Breast epithelium (tissue), 4 donors: ENCODE measurements at places on chromosomes 3 and 15.
A peak's percentile ranks its signal among the peaks of the same experiment; 100 is the strongest.

DNA sequence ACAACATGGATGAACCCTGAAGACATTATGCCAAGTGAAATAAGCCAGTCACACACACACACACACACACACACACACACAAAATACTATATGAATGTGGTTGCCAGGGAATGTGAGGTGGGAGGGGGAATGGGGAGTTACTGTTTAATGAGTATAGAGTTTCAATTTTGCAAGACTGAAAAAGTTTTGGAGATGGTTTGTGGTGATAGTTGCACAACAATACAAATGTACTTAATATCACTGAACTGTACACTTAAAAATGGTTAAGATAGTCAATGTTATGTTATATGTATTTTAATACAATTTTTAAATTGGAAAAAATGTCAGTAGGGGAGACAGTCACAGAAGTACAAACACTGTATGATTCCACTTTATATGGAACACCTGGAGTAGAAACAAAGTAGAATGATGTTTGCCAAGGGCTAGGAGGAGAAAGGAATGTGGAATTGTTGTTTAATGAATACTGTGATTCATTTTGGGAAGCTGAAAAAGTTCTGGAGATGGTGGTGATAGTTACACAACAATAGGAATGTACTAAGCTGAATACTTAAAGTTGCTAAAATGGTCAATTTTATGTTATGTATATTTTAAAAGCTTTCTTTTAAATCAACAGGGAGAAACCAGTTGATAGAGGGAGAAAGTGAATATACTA is 76.6 kb downstream of the RPL39L start:
- peak; percentile 46 for DNase-seq

GRCh38 chr3:66483006-66483405 is 17.8 kb downstream of the LRIG1 start:
- no peak for DNase-seq

DNA sequence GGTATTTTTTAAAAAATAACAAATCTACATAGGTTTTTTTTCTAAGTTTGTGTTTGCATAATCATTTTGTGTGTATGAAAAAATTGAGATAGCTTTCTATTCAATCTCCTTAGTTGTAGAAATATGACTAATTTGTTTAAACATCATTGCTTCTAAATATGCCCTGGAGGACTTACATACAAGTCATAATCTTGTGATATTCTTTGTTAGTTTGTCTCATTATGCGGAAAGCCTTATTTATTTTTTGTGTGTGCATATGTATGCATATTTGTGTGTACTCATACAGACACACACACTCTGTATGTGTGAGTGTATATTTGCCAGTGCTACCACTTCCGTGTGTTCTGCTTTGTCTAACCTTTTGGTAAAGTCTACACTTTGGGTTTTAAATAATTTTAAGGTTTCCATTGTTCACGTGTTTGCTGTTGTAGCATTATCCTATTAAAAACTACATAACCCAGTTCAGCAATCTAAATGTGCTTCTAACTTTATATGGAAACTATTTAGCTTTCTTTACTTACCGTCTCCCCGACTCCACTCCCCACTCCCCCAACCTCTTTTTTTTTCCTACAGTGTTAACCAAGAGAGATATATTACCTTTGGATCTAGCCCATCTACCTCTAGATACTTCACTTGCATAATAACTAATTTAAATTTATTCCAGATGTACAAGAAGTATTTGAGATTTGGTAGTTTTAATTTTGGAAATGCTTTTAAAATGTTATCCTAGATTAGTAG is 111.7 kb downstream of the FNDC3B start:
- no peak for DNase-seq

GRCh38 chr15:25504307-25504706 is 65.5 kb upstream of the UBE3A start:
- no peak for DNase-seq

GRCh38 chr3:188361888-188362287 is 207.9 kb downstream of the LPP start:
- DNase-seq, result no peak

- no peak for DNase-seq
These were observed 28.1 kb downstream of the CPNE4 start for GRCh38 chr3:132006605-132007204.

- DNase-seq, result no peak
These were observed 788.5 kb downstream of the MCTP2 start for GRCh38 chr15:95019907-95020306.

GRCh38 chr3:18250991-18251390 is 174.1 kb downstream of the SATB1 start:
- DNase-seq, result no peak

GRCh38 chr3:169965562-169966427 is 812 bp upstream of the SEC62 start:
- DNase-seq, result no peak

- peak; percentile 38 for DNase-seq
These were observed 110.8 kb upstream of the IGF1R start for GRCh38 chr15:98537516-98538060.

DNA sequence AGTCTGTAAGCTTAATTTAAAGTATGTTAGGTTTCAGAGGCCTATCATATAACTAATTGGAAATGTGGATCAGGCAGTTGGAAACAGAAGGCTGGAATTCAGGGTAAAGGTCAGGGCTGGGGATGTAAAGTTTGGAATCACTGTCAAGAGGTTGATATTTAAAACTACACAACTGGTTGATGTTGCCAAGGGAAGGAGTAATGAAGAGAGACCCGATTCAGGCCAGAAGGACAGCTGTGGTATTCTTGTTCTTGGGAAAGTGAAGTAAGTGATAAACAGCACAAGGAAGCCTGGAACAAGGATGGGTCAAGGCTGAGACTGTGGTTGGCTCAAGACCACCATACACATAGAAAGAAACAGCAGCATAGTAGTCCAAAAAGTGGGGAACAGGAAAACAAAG is 654.2 kb downstream of the NTRK3 start:
- DNase-seq, result no peak

GRCh38 chr3:171260899-171261298 is 199.3 kb downstream of the TNIK start:
- no peak for DNase-seq

DNA sequence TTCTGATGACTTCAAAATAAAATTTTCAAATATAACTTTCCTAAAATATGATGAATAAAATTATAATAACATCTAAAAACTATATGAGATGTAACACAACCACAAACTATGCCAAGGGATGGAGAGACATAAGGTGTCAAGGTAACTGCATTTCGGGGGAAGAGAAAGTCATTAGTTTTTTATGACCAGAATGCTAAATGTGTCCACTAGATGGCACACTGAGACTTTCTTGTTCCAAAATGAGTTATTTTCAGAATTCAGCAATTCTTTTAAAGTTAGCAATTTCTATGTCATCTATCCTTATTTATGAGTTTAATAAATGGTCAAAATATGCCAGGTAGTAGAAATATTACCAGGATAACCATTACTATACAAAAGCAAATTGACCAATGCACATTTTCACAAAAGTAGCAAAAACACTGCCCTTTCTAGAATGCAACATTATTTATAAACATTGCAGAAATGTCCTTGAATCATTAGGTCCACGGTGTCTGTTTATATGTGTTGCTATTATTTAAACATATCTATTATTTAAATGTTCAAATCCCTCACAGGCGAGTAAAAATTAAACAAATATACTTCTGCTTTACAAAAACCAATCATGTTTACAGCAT is 374.2 kb downstream of the PLCL2 start:
- no peak for DNase-seq

- no peak for DNase-seq
These were observed 22.2 kb downstream of the TARS3 start for GRCh38 chr15:101702077-101702476.

DNA sequence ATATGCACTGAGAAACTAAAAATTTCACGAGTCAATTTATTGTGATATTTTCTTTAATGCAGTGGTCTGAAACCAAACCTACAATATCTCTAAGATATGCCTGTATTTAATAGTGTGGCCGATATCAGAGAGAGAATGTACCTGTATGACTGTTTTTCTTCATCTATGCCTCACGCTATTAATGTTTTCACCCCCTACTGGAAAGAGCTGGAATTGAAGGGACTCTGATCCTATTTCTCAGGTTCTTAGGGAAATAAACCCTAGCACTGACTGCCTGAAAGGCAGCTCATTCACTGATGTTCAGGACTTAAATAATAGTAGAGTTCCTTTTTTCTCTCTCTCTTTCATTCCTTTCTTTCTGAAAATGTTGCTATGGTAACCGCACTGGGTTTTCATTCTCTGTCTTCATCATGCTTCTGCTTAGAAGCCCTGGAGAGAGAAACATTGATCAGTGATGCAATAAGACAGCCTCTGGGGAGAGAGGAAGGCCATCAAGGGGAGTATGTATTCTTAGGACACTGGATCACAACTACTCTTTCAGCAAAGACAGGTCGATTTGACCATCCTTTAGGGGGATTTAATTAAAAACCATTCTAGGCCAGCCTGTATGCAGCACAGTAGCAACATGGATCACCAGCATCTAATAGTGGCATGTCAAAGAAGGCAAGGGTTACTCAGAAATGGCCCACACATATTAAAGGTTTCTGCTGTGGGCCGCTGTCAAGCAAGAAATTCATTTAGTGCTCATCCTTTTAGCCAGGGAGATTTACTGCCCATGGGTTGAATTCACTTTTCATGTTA is 1135.7 kb downstream of the IGSF11 start:
- no peak for DNase-seq

GRCh38 chr3:156126467-156126866 is 6.1 kb downstream of the KCNAB1 start:
- DNase-seq, result no peak

DNA sequence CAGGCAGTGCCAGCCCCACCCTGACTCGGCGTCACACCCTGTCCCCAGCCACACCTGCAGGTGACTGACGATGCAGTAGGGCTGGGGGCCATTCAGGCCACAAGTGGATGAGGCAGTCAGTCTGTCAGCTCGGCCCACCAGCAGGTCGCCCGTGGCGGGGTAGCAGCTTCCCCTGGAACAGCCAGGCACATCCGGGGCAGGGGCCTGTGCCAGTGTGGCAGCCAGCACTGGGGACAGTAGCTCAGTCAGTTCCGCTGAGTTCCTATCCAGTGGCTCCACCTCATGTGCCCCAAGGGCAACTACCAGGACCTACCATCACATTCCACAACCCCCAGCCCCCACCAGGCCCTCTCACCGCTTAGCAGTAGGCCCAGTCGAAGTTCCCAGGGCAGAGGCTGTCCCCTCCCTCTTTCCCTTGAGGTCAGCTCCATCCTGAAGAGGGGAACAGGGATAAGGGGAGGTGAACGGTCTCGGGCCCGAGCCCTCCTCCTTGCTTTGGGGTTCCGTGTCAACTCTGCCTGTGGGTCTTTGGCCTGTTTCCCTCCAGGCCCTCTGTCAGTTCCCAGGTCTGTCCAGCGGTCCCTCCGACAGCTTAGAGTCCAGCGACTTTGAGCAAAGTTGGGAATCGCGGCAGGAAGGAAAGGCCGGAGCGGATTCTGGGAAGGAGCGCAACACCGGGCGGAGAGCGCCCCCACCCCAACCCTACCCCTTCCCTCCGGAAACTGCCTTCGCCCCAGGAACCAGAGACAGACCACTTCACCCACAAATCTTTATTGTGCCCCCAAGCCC is at the start of gene LAMB2:
Gene LAMB2, minus strand, starts transcription at position 614 of the 789 bp plus-strand sequence. Its CDS starts 183 bp downstream, at position 431.
- peak; percentile 72 for DNase-seq

GRCh38 chr3:119157971-119158370 is 12.0 kb downstream of the TEX55 start:
- no peak for DNase-seq

DNA sequence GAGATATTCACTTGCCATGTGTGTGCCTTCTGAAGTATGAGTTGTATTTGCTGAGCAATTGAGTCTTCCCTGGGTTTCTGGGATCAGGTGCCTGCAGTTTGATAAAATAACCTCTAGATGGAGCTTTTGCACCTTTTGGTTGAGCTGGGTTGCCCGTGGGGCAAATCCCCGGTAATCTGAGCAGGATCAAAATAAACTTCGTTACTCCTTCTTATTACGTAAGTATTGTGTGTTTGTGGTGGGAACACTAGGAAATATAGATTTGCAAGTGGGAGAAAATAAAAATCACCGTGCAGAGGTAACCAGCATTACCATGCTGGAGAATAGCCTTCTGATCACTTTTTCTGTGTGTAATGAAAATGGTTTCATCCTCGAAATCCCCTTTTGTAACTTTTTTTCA is 277.4 kb upstream of the NR2E3 start:
- DNase-seq, result no peak

GRCh38 chr15:65081270-65081669 is 4.7 kb downstream of the KBTBD13 start:
- DNase-seq, result no peak

DNA sequence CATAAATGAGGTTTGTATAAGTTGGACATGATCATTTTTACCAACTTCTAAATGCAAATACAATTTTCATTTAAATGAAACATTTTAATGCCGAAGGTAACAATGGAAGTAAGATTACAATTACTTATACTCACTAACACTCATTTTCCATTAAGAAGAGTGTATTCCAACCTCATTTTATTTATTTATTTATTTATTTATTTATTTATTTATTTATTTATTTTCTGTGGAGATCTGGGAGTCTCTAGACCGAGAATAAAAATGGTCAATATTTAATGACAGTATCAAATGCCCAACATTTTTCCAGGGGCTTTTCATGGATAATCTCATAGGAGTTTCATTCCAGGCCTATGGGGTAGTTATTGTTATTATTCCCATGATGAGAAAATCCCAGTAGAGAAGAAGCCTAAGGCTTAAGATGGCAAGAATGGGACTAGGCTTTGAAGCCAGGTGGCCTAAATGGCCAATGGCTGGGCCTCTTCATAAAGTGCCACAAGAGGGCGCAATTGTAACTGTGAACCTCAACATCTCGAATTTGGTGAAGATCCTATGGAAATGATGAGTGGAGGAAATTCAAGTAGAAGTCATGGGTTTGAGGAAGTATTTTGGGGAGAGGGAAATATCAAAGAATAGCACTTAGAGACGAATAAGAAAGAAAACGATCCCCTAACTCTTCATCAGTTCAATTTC is 21.3 kb downstream of the VGLL3 start:
- DNase-seq, result no peak

DNA sequence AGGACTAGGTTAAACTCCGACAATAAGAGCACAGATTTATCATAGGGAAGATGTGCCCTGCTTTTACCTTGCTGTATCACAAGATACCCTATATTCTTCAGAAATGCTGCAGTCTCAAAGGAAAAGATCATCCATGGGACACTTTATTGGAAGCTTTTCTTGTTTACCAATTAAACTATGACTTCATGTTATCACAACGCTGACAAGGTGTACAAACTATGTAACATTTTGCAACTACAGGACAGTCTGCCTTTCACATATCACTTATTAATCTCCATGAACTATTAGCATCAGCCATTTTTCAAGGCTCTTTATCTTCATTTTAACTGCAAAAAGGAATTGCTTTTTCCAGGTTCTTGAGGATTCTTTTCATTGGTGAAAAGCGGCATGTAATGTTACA is 34.0 kb downstream of the CBLB start:
- no peak for DNase-seq

- DNase-seq, result no peak
These were observed 32.2 kb upstream of the MUC13 start for GRCh38 chr3:124966521-124967445.
